ENCODE measurements at places on chromosomes 6 and 20.

DNA sequence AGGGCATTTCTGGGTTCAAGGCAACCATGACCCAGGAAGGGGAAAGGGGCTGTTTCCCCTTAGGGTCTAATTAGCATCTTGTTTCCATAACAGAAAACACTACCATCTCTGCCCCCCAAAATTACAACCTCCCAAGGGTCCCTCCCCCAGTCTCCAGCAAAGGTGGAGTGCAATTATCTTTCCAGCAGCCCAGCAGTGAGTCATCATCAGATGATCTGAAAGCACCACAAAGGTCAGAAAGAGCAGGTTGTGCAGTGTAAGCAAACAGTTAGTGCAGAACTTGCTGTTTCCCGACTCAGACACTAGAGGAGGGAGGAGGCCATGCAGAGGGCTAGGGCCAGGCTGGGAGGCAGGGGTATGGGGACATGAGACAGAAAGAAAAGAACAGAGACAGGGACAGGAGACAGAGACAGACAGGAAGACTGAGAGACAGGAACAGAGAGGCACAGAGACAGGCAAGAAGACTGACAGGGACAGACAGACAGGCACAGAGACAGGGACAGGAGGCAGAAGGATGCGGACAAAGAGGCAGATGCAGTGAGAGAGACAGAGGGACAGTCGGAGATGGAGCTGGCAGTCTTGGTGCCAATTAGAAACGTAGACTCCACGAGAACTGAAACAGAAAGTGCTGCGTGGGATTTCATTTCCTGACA is 62.5 kb downstream of the PYGB start:
- DNase-seq = peak; percentile 64

- DNase-seq = no peak
These were observed 252.3 kb downstream of the NKAIN2 start for GRCh38 chr6:124055963-124056362.

DNA sequence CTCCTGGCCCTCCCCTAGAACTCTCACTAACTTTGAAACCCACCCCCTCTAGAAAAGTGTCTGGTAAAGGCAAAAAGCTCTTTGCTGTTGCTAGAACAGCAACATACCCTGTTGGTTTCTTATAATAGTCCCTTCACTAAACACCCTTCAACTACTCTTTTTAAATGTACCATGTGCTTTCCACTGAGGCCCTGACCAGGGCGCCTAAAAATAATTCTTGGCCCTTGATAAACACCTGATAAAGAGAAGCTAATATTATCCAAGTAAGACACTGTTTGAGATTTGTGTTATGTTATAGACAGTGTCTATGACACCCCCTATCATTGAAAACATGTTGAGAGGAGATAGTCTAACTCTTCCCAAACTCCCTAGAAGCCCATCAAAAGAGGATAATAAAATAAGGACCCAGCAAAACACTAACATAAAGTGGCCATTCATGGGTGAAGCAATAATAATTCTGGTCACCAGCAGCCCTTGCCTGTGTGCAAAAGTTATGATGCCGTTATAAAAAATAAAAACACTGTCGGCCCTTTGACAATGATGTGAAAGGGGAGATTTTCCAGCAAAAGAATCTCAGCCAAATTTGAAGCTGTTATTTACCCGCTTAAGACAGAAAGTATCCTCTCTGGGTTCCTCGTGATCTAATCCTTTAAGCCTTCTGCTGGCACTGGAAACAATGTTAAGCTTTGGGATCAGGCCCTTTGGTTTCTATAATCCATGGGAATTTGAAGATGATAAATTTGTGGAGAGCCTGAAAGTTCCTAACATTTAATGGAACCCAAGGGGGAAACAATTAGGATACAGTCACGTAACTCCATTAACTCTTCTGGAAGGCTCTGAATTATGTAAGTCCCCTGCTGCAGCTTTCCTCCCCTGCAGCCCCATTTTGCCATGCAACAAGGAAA is 122.6 kb upstream of the PLCB4 start:
- no peak for DNase-seq

- no peak for DNase-seq
These were observed 84.6 kb upstream of the SYNDIG1 start for GRCh38 chr20:24384865-24385264.

DNA sequence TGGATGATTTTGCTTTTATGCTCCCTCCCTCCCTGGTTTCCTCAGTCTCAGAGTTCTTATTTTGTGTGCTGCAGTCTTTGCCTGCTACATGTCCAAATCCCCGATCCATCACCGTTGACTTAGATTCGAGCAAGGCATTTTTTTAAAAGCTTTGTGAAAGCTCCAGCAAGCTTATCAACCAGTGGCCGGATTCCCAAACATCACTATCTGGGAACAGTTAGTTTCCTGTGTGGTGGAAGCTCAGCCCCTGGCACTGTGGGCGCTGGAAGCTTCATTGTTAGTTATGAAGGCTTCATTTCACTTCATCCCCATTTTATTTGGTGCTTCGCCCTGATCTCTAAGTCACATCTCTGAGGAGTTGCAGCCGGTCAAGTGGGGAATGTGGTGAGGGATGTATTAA is 44.7 kb downstream of the DEK start:
- DNase-seq = no peak

DNA sequence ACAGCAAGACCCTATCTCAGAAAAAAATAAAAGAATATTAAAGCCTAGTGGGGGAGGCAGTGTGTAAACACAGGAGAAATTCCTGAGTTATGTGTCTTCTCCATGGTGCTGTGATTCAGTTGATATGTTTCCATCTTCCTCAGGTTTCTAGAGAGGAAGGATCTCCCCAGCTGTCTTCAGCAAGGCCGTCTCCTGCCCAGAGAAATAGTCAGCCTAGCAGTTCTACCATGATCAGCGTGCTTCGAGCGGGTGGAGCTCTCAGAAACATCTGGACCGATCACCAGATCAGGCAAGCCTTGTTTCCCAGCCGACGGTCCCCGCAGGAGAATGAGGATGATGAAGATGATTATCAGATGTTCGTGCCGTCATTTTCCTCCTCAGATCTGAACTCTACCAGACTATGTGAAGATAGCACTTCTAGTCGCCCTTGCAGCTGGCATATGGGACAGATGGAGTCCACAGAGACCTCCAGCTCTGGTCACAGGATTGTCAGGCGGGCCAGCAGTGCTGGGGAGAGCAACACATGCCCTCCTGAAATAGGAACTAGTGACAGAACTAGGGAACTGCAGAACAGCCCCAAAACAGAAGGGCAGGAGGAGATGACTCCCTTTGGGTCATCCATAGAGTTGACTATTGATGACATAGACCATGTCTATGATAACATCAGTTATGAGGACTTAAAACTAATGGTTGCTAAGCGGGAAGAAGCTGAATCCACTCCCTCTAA is 34.9 kb upstream of the MTHFD1L start:
- no peak for DNase-seq

GRCh38 chr20:32652739-32653526 is 20.8 kb downstream of the C20orf203 start:
- DNase-seq = peak; percentile 94

- no peak for DNase-seq
These were observed 50.3 kb upstream of the VSTM2L start for GRCh38 chr20:37852666-37853065.

- no peak for DNase-seq
These were observed 88.9 kb upstream of the ECI2 start for GRCh38 chr6:4224067-4224978.

DNA sequence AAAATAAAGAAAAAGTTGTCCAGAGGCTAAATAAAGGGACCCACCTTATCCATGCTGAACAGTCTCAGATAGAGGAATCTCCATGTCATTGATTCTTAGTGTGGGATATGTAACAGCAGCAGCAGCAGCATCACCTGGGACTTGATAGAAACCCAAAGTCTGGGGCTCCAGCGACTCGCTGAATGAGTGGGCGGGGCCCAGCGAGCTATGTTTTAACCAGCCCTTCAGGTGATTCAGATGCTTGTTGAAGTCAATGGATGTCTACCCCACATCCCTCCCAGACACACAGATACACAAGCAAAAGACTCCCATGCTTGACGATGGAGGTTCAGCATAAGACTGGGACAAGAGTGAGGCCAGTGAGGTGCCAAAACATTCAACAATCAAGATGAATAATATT is 298.6 kb downstream of the UBE3D start:
- no peak for DNase-seq

GRCh38 chr6:141956046-141956761 is 176.5 kb upstream of the GJE1 start:
- no peak for DNase-seq

DNA sequence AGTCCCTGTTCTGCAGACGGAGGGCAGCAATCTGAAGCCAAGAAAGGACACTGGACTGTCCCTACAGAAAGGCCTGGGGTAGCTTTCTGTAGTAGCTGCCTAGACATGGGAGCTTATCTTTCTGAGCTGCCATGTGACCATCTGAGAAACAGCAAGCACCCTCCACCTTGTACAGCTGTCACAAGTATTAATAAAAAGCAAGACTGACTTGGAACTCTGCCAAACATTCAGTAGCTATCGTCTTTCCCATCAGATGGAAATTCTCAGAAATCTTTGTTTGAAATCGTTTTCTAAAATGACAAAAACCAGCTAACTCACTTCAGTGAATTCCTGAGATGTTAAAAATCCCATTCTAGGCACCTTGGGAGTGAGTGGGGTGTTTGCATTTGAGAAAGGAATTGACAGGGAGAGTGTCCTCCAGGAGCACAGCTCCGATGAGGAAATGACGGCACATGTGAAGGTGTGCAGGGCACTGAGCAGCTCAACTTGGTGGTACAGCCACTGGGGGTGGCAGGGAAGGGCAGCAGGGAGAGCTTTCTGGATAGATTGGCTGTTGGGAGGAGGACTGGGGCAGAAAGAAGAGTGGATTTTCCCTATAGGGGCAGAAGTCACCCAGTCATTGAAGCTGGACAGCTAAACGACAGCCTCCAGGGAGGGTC is 24.5 kb downstream of the ACSS1 start:
- DNase-seq = no peak

- peak; percentile 91 for DNase-seq
These were observed at the start of gene PMEPA1 for GRCh38 chr20:57709823-57710799. Gene PMEPA1 (minus strand): TSS chr20:57710015. CDS start chr20:57709582, 433 bp downstream.

GRCh38 chr6:13488015-13488895 is 855 bp upstream of the GFOD1 start:
- DNase-seq = peak; percentile 44

DNA sequence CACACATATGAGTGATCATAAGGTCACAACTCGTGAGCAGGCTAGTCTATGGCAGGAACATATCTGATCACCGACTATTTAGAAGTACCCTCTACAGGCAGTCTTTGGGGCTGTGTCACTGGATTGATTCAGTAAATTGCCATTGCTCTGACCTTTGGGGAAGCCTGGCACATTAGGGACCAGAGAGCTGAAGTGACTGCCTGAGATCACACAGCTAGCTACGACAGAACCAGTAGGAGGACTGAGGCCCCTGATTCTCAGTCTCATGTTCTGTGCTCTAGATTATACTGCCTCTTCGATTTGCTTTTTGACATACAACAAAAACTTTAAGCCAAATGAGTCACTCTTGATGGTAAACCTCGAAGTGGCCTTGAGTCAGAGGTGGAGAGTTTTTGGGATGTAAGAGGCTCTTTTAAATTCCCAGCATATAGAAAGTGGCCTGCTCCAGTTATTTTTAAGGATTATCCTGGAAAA is 247.5 kb upstream of the SUPT3H start:
- peak; percentile 55 for DNase-seq

- no peak for DNase-seq
These were observed 45.4 kb upstream of the CDH22 start for GRCh38 chr20:46353500-46354206.

- DNase-seq = no peak
These were observed 6.6 kb downstream of the TDP2 start for GRCh38 chr6:24660105-24660504.

GRCh38 chr20:38152621-38153221 is 12.3 kb downstream of the TGM2 start:
- DNase-seq = peak; percentile 67

DNA sequence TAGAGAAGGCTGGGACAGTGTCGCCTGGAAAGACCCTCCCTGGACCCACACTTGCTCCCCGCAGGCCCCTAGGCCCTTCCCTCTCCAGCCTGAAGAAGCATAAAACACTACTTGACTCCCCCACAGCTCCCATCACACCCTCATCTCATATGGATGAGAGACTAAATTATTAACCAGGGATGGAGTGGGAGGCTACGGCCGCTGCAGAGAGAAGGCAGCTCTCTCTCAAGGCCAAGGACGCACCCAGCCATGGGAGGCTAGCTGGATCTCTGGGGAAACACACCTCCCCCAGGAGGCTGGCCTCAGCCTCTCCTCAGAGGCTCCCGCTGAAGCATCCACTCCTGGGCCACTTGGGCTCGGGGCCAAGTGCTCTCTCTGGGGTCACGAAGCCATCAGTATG is 102.5 kb downstream of the GRM4 start:
- no peak for DNase-seq

- DNase-seq = no peak
These were observed 237.4 kb upstream of the GMDS start for GRCh38 chr6:2482773-2483172.

- no peak for DNase-seq
These were observed 4.2 kb downstream of the GSTA2 start for GRCh38 chr6:52759085-52759484.

DNA sequence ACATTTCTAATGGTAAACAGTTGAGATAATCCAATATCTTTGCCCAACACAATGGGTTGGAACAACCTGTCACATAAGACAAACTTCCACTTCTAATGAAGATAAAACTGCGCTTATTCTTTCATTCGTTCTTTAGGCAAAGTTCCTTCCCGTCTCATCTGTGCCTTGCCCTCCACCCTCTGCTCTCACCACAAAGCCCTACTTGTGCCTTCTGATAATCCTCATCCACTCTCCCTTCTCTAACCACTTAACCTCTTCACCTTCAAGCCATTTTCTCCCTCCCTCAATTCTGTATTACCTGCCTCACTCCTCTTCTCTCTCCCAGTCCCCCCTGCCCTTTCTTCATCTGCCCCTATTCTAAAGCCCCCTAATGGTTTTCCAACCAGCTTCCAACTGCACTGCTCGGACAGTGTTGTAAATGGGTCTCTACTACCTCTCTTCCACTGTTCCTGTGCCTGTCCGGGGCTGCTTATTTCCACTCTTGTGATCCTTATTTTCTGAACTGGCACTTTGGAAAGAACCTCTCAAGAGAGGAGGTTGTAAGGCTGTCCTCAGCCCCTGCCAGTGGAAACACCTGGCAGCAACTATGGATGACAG is 62.9 kb upstream of the MYB start:
- DNase-seq = no peak

GRCh38 chr6:112281821-112282615 is 27.7 kb upstream of the LAMA4 start:
- DNase-seq = no peak

DNA sequence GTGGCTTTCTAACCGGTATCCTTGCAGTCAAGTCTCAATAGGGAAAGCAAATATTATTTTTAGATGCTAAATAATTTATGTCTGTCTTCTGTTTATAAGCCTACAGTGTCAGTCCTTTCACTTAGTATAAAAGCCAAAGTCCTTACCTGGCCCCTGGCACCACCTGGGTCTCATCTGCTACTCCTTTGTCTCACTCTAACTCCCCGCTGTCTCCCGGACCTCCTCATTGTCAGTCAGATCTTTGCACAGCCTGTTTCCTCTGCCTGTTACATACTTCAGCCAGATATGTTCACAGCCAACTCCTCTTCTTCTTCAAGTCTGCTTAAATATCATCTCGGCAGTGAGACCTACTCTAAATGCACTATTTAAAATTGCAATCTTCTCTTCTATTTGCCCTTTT is 84.2 kb downstream of the THEMIS start:
- DNase-seq = no peak

- no peak for DNase-seq
These were observed 48.3 kb upstream of the TBC1D32 start for GRCh38 chr6:121382467-121383121.

Measured in stimulated activated CD8-positive, alpha-beta memory T cell treated with anti-CD3 and anti-CD28 coated beads, Interleukin-4, amount 100 ng/mL, for 48 hours (primary cell).